ENCODE measurements at places on chromosomes 2 and 18.

GRCh38 chr2:240701091-240701735 lies 9.5 kb downstream of the AQP12A start:
- no peak for DNase-seq

- DNase-seq: peak; percentile 37
These were observed 1.0 kb downstream of the IRS1 start for GRCh38 chr2:226798422-226799210.

- no peak for DNase-seq
These were observed 84.8 kb downstream of the HS6ST1 start for GRCh38 chr2:128233790-128234395.

DNA sequence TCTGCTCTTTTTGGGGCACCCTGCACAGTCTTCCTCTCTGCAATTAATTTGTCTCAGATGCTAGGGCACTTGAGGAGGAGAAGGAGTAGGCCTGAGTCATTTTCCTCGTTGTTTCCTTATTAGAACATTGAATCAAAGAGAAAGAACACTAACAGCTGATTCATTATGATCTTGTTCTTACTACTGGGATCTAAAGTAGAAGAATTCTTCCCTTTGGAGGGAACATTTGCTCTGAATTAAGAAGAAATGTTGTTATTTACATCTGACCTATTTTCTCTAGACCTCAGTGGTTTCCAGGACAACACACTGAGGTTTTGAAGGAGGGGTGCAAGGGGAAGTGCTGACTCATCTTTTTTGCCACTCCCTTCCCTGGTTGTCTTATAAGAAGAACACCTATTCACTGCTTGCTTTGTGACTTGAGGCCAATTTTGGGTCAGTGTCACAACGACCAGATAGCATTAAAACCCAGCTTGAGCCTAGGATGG lies 24.3 kb upstream of the STAT1 start:
- DNase-seq: peak; percentile 79

GRCh38 chr2:20016346-20016745 lies 3.9 kb upstream of the MATN3 start:
- DNase-seq: no peak

DNA sequence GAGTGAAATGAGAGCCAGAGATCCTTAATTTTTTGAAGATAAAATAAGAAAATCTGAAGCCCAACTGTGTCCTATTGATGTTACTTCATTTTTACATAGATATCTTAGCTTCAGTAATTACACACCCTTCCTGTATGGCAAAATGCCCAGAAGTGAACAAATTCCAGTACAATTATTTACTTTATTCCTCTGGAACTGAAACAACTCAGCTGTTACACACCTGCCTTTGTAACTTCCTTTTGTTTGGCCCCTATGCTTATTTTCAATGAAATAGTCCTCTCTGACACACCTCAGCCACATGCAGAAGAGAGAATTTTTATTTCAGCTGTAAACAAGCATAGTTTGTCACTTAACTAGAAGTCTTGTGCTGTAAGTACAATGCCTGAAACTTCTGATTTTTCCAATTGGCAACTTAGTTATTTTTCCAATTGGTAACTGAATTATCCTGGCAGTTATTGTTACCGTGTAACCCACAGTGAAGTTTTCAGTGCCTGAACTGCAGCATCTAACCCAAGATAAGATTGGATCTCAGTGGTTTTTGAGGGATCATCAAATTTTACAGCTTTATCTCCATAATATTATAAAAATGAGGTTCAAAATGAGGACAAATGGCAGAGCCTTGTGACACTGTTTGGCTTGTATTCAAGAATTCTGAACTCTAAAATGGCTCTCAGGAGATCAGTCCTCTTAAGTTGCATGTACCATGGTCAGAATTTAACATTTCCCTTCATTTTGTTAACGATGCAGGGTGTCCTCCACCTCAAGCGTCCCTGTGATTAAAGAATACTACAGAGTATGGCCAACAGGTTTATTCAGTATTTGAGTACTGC lies 82.6 kb downstream of the PKP4 start:
- DNase-seq: peak; percentile 79

- DNase-seq: no peak
These were observed 64.3 kb downstream of the EDAR start for GRCh38 chr2:108924580-108925251.

DNA sequence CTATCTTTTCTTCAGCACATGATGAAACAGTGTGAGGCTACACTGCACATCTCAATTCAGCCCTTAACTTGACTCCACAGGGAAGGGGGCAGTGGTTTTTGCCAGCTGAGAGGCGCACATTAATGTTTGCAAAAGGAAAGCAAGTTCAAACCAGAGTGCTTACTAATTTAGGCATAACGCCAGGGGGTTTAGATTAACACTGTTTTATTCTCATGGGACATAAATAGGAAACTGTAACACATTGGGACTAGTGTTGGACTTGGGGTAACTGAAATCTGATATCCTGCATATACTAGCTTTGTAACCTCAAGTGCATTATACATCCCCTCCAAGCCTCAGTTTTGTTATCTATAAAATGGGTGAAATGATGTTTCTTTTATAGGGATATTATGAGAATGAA lies 821.2 kb upstream of the ID2 start:
- no peak for DNase-seq

DNA sequence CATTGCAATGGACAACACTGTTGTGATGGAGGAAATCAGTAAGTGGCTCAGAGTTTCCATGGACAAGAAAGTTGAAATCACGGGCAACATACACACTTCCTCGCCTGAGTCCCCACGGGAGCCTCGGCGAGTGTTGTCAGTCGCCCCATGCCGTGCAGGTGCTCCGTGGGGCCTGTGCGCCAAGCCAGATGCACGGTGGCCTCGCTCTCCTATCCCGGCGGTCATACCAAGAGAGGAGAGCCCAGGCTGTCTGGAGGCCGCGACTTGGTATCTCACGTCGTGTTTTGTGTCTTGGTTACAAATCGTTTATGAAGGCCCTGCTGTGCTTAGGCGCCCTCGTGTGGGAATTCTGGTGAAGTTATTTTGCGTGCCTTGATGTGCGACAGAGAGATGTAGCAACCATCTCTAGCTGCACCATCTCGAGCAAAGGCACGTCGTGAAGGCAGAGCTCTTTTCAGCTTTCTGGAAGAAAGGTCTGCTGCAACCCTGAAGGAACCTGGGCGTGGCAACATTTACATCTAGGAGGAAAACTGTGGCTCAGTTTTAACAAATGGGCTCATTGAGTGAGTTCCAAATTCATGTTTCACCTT lies 21.8 kb downstream of the ATG4B start:
- DNase-seq: peak; percentile 34

- no peak for DNase-seq
These were observed 2.1 kb downstream of the ARID5A start for GRCh38 chr2:96538487-96539214.

Data from M059J (cell line).